ENCODE measurements at places on chromosomes 12 and 14.
A peak's percentile ranks its signal among the peaks of the same experiment; 100 is the strongest.

- DNase-seq: peak; percentile 57
Measured at GRCh38 chr12:62435303-62436163, 31.1 kb upstream of the MON2 start.

GRCh38 chr12:28570811-28571210 is 380.6 kb downstream of the CCDC91 start:
- DNase-seq: no peak

- no peak for DNase-seq
Measured at GRCh38 chr12:27965966-27966365, 6.6 kb downstream of the PTHLH start.

DNA sequence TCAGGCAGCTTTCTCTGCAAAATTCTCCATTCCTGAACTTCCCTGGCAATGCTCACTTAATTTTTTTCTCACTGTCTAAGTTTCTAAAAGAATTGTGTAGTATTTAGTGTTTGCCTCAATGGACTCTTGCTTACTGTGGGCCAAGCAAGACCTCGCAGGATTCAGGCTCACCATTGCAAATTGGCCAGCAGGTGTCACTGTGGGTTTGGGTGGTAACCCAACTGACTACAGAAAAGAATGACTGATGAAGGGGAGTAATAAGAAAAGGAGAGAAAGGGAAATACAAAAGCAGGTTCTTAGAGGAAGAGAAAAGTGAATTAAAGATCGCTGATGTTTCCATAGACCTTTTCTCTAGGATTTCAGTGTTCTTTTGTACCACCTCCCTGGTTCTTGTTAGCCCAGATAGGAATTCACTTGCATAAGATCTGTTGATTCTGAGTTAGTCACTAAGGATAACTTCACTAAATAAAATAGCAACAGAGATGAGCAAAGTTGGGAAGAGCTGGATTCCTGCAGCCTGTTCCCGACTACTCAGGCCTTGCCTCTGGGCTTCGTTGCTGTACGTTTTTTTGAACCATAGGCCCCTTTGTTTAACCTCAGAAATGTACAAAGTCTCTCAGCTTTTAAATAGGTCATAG is 386.5 kb upstream of the DDHD1 start:
- DNase-seq: peak; percentile 75

DNA sequence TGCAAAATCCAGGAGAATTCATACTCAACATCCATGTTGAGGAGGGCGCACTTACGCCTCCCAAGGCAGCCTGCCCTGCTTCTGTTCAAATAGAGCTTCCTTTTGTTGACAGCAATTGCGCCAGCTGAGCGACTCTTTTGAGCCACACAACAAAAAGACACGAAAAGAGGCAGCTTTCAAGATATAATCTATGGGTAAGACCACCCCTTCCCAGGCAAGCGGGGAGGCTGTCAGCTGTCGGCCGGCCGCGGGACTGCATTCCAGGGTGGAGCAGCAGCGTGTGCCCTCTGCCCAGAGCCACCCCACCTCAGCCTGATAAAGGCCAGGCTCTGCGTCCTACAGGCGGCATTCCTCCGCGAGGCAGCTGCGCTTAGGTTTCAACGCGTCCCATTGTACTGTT is 15.8 kb upstream of the STAB2 start:
- DNase-seq: no peak

DNA sequence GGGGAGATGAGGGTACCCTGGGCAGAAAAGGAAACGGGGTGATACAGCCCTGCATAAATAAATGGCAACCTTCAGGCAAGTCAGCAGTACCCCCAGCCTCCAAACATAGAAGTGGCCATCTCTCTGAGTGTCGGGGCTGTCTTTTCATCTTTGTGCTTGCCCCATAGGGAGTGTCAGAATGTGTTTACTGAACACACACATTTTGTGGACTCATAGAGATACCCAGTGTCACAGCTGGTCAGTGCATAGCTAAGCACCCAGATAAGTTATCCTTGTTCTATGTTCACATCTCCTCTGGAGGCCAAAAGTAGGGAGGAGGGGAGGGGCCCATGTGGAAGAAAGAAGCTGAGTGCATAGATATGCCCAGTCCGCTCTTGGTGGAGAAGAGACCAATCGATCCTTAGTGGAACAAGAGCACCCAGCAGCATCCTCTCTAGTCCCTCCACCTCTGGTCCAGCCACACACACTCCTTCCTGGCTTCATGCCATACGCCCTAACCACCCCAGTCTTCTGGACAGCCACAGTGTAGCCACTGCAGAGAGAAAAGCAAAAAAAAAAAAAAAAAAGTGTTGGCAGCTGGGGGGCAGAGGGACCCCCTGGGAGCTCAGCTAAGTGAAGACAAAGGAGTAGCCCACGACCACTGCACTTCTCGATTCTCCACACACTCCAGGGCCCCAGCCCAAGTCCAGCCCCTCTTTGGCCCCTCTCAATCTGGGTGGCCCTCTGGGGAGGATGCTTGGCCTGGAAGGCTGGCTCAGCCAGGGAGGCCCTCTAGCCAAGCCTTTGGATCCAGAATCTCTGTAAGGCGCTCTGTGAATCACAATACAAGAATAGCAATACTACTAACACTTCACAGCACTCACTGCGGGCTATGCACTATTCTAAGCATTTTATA is 2.6 kb downstream of the ITGA7 start:
- no peak for DNase-seq

GRCh38 chr14:65179918-65180724 is 77.8 kb upstream of the MAX start:
- DNase-seq: peak; percentile 86

Measured in fibroblast of upper back skin (primary cell).